Stimulated activated CD4-positive, alpha-beta T cell treated with anti-CD3 and anti-CD28 coated beads, Interleukin-2, amount 100 ng/mL, for 24 hours (primary cell): ENCODE measurements at places on chromosomes 5 and 9.

- DNase-seq = no peak
Measured at GRCh38 chr5:1420211-1421195, 24.7 kb downstream of the SLC6A3 start.

DNA sequence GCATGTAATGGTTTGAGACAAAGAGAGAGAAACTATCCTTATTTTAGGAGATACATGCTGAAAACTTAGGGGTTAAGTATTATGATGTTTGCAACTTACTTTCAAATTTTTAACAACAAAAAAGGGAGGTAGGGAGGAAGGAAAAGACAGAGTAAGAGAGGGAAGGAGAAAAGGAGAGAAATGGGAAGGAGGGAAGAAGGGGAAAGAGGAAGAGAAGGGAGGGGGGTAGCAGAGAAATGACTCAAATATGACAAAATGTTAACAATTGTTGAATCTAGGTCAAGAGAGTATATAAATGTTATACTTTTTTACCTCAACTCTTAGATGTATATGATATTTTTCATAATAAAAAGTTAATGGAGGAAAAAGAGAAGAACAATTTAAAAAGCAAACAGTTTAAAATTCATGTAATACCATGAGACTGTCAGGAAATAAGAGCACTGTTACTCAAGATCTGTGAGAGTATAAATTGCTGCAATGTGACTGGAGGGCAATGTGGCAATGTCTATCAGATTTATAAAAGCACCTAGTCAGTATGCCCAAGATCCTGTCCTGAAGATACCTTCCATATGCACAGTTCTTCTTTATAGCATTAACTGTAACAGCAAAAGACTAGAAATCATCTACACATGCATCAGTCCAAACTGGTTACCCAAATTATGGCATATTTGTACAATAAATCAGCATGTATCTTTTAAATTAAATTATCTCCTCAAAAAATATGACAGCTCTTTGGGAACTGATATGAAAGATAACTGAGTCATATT, 16.3 kb downstream of the FBXW11 start:
- no peak for DNase-seq

DNA sequence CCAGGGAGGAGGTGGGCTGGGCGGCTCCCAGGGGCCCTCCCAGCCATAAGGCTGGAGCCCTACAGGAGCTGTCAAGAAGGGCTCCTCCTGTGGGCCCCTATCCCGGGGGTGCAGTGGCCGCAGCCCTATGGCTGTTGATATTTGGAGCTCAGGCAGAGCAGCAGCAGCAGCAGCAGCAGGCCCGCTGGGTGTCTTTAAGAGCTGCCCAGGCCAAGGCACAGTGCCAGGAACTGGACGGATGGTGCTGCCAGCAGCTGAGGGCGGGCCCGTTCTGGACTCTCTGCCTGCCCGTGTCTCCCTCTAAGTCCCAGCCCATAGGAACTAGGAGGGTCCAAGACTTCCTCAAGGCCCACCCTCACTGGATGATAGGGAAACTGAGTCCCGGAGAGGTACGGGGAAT, 3.6 kb downstream of the AK1 start:
- no peak for DNase-seq

GRCh38 chr9:1460143-1460769, 410.1 kb downstream of the DMRT2 start:
- DNase-seq = no peak

GRCh38 chr9:78963911-78964310, 607.9 kb upstream of the TLE4 start:
- no peak for DNase-seq

- no peak for DNase-seq
Measured at GRCh38 chr9:2180154-2180553, 165.0 kb downstream of the SMARCA2 start.

GRCh38 chr5:219460-219863, 1.3 kb downstream of the SDHA start:
- peak; percentile 31 for DNase-seq

DNA sequence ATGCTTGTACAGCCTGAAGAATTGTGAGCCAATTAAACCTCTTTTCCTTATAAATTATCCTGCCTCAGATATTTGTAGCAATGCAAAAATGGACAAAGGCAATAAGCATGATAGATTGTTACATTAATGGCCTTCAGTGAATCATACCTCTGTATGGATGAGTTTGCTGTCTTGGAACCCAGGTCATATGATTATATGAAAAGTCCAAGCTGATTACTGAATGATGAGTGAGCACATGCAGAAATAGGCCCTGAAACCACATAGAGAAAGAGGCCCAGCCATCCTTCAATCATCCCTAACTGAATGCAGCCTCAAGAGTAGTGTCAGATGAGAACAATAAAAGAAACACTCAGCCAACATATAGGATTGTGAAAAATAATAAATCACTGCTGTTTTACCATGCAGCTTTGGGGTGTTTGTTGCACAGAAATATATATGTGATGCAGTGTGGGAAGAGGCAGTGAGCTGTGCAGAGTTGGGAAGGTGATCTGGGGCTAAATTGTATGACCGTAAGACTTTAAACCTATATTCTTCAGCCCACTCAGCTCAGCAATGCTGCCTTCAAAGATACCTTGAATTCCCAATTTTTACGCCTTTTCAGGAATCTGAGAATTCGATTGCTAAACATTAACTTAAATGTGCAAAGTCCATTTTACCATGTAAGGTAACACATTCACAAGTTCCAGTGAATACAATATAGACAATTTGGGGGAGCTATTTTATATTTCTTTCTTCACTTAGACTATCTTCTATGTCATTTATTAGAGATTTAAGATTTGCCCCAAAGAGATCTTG, 36.3 kb upstream of the SHISAL2B start:
- no peak for DNase-seq

DNA sequence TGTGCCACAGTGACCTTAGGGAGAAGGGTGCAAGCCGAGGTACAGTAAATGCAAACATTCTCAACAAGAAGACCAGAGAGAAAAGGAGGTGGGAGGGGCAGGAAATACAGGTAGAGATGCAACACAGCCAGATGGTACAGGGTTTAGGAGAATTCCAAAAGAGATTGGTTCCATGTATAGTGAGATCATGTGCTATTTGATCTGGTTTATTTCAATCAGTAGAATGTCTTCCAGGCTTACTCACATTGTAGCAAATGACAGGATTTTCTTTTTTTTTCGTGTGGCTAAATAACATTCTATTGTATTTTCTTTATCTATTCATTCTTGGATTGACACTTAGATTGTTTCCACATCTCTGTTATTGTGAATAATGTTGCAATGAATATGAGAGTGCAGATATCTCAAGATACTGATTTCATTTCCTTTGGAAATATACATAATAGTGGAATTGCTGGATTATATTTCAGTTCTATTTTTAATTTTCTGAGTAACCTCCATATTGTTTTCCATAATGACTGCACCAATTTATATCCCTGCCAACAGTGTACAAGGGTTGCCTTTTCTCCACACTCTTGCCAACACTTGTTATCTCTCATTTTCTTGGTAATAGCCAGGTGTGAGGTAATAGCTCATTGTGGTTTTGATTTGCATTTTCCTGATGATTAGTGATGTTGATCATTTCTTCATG, 107.8 kb upstream of the GAS1 start:
- no peak for DNase-seq

- DNase-seq = no peak
Measured at GRCh38 chr5:67896930-67897313, 318.6 kb upstream of the PIK3R1 start.

DNA sequence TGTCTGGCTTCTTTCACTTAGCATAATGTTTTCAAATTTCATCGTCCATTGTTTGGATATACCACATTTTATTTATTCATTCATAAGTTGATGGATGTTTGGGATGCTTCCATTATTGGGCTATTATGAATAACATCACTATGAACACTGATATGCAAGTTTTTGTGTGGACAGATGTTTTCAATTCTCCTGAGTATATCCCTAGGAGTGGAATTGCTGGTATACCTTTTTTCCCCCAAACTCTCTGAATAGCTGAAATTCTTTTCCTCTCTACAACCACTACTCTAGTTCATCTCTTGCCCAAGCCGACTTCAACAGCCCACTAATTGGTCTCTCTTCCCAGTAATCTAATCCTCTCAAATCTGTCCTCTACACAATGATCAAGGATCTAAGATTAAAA, 4.7 kb upstream of the ZFR start:
- no peak for DNase-seq

GRCh38 chr5:138936968-138937345, 61.8 kb upstream of the LRRTM2 start:
- no peak for DNase-seq

DNA sequence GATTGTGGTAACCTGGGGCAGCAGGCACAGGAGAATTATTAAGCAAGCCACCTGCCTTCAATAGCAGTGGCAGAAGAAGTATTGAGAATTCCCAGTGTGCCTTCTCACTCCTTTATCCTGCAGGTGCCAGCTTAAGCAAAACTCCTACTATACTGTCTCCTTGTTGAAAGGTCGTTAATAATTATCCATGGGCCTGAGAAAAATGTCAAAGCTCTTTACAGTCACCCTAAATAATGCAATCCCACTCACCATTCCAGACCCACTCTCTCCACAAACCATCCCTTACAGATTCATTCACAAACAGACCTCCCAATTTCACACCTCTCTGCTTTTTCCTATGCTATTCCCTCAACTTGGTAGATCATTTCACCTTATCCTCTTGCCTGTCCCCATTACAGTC, 161.5 kb upstream of the TRIM32 start:
- no peak for DNase-seq

DNA sequence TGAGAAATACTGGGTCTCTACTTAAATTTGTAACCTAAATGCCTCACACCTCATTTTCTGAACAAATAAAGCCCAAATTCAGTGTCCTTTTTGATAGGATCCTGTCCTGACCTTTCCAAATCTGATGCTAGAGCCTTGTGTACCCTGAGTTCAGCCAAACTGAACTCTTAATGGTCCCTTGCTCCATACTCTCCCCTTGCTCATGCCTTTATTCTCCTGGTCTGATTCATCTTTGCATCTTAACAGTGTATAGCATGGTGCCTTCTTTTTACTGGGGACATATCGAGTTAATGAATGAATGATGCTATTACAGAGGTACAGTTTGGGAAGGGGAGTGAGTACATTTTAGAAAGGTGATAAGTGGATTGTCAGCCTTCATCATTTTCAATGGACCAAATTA, 9.2 kb downstream of the NSD1 start:
- DNase-seq = no peak

- no peak for DNase-seq
Measured at GRCh38 chr9:96071076-96071814, 195.8 kb downstream of the ERCC6L2 start.

- DNase-seq = no peak
Measured at GRCh38 chr5:59673438-59674058, 220.0 kb downstream of the PDE4D start.

DNA sequence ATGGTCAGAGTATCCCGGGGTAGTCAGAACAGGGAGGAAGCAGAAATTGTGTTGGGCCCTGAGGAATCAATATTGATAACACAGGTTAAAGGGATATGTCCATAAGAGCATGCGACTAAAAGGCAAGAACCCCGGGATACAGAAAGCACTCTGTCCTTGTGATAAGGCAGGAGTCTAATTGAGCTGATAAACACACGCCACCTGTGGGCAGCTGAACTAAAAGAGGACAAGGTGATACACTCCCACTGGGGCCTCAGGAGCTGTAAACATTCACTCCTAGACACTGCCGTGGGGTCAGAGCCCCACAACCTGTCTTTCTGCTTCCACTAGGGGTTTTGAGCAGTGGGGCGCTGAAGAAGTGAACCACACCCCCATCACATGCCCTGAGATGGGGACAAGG, 144.7 kb upstream of the MPDZ start:
- no peak for DNase-seq

DNA sequence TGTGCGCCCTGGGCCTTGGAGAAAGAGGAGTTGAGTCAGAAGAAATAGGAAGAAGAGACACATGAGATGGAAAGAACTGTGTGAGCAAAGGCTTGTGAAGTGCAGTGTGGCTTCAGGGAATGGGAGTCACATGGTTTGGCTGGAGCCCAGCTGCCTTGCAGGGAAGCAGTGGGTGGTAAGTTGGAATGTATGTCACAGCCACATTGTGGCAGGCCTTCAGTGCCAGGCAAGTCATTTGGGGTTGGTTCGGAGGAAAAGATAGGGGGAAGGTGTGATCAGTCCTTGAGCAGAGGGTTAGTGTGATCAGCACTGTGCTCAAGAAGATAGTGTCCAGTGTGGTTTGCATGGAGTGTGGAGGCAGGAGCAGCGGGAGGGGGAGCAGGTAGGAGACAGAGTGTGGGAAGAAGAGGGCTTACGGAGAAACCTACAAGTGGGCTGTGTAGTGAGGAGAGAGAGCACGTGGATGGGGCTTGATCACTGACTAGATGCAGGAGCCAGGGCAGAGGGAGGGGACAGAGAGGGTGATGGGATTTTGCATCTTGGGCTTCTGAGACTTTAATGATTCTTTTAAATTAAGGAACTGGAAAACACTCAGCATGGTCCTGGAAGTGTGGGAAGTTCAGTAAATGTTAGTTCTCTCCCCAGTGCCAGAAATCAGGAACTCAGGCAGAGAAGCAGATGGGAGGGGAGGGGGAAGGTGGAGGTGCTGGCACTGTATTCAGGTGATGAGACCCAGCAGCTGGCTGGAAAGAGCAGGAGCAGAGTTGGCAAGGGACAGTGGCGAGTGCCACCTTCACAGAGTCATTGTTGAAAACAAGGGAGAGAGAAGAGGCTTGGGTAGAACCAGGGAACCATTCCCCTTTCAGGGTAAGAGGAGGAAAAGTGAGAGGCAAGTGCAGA, 46.6 kb downstream of the ARHGAP26 start:
- DNase-seq = no peak

- no peak for DNase-seq
Measured at GRCh38 chr5:121108725-121109124, 644.6 kb downstream of the PRR16 start.

- DNase-seq = no peak
Measured at GRCh38 chr5:91867799-91868198, 484.7 kb upstream of the ARRDC3 start.
